RPMI7951 (cell line): ENCODE measurements at places on chromosomes 6 and 20. TPM values are rescaled to one million over a fixed set of nuclear protein-coding genes. Genes with fewer than 3 reads are reported as not detected.

The RGS17 gene
- total RNA-seq, result 3.2 and 4.4 TPM in 2 replicates

The YWHAB gene
- total RNA-seq, result 109 and 135 TPM in 2 replicates

The FAM120B gene
- total RNA-seq, result 9.4 and 12.7 TPM in 2 replicates

The PREX1 gene
- 1.2 and 1.3 TPM in 2 replicates for total RNA-seq

The PNLDC1 gene
- not detected in 2 replicates for total RNA-seq

- no peak for DNase-seq
Measured at GRCh38 chr6:250676-251075, 41.6 kb upstream of the DUSP22 start.

DNA sequence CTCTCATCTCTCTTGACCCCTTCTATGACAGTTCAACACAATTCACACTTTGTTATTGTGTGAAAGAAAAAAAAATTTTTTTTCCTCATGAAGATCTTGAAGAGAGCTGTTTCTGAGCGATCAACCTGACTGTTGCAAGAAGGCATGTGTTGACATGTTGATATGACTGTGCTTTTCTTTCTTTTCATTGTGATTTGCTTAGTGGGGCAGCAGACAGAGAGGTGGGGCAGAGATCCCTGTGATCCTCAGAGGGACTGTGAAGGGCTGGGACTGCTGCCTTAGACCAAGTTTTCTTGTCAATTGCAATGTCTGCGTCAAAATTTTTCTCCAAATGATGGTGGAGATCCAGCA is 70.8 kb upstream of the IYD start:
- no peak for DNase-seq

DNA sequence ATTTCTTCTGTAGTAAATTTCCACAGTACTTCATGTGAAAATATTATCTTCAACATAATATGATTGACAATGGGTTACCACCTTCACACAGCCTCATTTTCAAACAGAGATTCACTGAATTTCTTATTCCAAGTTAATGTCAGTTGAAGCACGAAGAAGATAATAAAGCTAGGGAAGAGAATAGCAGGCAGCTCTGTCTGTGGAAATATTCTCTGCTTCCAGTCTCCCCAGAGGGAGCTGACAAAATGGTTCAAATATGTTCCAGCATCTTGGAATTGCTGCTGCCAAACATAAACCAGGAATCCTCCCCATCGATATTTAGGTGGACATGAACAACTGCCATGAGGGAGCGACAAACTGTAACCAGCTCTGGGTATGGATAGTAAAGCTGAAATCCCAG is 224.8 kb downstream of the GJA1 start:
- no peak for DNase-seq

GRCh38 chr20:33925867-33926266 is 67.8 kb upstream of the RALY start:
- no peak for DNase-seq

DNA sequence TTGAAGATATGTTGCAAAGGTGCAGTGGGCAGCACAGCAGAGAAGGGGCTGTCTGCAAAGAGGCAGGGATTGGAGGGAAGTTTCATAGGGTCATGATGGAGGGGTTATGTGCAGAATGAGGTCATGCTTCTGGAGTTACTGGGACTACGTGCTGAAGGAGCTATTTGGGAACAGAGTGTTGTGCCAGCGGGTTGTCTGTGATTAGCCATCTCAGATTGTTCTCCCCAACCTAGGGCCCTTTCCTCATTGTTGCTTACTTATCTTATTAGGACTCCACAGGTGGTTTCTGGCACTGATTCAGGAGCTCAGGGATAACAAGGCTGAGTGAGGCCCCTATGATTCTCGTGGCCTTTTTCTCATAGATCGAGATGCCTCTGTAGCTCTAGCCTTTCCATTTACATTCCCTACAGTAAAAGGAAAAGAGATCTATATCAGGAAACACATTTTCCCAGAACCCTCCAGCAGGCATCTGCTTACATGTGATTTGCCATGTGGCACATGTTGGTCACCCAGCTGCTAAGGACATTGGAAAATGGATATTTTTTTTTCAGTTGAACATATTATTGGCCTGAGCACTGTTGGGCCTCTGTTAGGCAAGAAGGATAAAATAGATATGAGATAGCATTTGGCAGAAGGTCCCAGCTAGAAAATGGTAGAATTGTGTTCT is 429.6 kb upstream of the PLCB4 start:
- DNase-seq, result no peak

DNA sequence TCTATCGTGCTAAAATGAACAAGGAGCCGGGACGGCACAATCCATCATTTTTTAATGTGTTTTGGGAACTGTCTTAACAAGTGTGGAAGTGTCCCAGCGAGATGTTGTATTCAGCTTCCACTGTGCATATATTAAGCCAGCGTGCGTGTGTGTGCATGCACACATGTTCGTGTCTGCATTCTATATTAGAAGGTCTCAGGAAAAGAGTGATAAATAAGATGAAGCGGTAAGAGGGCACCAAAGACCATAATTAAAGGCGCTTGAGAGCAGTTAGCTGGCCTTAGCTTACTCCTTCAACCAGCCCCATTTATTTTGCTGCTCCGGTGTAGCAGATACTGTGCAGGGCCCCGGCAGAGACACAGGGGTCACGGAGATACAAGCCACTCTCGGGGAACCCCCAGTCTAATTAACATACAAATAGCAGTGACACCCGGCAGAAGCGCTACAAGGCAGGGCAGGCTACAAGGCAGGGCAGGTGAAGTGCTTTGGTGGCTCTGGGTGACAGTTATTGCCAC is 206.5 kb upstream of the RREB1 start:
- DNase-seq, result no peak

GRCh38 chr20:10264166-10264558 is 45.5 kb downstream of the SNAP25 start:
- DNase-seq, result no peak

- DNase-seq, result peak; percentile 35
Measured at GRCh38 chr20:1537731-1538058, 19.8 kb downstream of the SIRPD start.
